ENCODE measurements at places on chromosomes 16 and 17. TPM values are rescaled to one million over a fixed set of nuclear protein-coding genes. Genes with fewer than 3 reads are reported as not detected.

DNA sequence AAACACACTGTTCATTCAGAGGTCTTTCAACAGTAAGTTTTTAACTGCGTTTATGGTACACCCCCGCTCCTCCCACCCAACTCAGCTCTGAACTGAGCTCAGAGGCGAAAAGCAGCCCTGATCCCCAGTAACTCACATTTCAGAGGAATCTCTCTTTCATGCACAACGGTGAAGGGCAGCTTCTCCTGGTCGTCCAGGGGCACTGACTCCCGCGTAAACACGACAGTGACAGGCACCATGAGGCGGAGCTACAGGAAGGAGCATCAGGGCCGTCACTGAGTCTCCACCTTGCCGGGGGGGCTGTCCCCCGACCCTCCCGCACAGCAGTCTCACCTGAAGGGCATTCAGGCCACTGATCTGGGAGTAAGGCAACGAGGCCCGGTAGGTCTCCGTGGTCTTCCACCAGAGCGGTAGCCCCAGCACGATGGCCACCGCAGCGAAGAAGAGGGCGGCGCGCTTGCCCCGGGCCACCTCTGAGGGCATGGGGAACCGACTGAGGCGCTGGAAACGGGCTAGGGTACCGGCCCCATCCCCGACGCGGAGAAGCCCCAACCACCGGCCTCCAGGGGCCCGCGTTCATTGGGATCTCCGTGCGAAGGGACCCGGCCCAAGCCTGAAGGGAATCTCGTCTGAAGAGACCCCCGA lies 486 bp downstream of the PIGS start:
- no peak for DNase-seq

DNA sequence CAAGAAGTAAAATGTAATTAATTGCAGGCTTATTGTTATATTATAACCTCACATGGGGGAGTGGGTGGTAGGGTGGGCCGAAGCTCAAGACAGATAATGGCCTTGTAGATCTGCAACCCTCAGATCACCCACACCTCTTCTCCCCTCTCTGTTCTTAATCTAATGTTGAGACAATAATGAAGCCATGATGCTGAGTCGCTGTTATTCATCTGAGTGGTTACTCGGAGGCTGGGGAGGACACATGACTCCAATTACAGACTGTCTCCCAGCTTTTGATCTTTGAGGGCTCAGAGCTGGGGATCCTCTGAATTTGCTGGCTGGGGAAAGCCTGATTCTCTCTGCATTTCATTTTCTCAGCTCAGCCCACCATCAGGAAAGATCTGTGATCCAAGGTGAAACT lies 275.3 kb downstream of the SHISA9 start:
- peak; percentile 45 for DNase-seq

DNA sequence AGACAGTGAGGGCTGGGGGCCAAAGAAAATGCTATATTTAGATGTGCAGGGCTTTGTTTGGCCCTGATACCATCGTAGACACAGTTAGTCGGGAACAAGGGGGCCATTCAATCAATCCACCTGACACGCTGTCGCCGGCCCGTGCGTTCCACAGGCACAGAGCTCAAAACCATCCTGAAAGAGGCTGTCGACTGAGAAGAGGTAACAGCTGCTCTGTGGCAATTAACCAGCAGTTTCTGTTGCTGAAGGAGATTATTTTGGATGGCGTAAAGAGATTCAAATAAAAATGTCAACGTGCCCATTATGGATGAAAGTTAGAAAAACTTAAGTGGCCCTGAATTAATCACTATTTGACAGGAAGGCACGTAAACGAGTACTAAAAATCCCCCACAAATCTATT lies 276.2 kb upstream of the IRX5 start:
- DNase-seq = no peak

DNA sequence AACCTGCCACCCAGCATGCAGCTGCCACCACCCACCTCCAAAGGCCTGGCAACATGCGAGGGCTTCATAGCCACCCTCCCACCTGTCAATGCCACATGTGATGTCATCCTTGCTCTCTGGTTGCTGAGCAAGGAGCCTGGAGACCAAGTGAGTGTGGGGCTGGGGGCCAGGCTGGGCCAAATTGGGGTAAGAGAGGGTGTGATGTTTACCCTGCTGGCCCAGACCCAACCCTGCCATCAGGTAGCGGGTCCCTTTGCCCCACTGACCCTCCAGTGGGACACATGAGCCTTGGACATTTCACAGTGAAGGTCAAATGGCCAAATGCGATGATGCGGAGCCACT lies 8.9 kb downstream of the ALOX15B start:
- no peak for DNase-seq

DNA sequence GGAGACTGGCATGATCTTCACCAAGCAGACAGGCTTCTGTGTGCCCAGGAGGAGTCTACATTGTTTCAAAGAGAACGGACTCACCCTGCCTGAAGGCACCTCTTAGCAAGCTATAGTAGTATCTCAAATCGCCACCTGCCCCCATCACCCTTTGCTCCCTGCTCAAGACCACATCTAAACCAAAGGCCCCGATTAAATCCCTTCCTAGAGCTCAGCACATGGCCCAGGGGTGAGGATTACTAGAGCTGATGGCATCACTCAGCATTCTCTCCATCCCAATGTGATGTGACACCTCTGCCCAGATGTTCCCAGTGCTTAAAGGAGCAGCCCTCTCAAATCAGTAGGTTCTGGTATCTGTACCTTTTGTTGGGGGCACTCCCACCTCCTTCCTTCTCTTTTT lies 8.0 kb upstream of the CDC42EP4 start:
- no peak for DNase-seq

The CENPN gene
- total RNA-seq = 15.2 TPM

DNA sequence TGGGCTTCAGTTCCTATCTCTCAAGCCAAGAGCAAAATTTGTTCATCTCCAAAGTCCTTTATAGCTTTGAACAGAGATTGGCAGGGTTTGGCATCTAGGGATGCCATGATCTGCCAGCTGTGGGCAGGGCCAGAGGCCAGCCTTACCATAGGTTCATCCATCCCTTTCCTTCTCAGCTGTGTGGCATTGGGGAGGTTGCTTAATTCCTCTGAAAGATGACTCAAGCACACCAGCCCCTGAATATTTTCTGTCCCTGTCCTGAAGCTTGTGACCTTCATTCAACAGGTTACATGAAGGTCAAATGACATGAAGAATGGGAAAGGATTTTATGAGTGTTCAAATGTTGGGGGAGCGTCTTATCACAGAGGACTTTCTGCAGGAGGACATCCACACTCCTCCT lies 3.4 kb downstream of the MT1G start:
- DNase-seq = no peak

- DNase-seq = no peak
Observed at GRCh38 chr17:19322861-19323260, 39.7 kb downstream of the B9D1 start.

The LGALS9B gene
- total RNA-seq = not detected

- DNase-seq = no peak
Observed at GRCh38 chr16:21075252-21075651, 75.4 kb downstream of the DNAH3 start.
